ENCODE measurements at places on chromosomes 16 and 17.

DNA sequence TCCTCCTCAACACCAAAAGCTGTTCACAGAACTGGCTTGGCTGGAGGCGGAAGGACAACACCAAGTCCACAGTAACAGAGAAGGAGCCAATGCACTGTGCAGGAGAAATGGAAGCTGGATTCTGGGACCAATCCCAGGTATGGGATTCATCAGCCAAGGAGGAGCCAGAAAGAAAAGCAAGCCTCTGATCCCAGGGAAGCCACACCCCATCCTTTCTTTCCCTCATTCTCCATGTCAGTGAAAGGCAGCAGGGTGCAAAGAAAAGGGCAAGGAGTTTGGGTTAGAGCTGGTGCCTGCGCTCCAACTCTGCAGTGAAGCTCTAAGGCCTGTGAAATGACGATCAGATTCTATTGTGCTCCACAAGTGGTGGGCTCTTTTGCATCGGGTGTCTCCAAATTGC is 11.0 kb downstream of the DCAKD start:
- DNase-seq, result no peak

GRCh38 chr16:73369851-73370250 is 321.9 kb upstream of the ZFHX3 start:
- no peak for DNase-seq

DNA sequence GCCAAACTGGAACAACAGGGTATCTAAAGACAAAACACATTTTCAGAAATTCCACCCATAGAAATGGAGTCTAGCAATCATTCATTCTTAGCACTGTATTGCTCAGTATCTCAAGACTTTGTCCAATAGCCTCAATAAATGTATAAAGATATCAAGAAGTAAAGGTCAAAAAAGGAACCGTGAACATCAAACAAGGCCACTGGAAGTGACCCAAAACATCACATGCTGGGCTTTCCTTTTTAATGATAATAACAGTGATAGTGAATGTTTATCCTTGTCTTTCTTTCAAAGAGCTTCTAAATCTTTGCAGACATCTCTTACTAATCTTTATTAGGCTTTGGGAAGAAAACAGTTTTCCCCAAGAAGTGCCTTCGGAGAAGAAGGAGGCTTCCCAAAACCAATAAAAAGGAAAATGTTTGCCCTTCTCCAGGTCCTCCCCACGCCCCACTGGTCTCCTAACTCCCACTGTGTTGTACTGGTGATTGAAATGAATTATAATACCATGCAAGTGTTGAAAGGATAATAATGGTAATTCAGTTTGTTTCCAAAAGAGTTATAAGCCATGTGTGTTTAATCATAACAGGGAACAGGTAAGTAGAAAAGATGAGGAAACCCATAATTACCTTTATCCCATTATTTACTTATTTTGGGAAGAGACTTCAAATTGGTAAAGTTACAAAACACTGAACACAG is 18.6 kb downstream of the RNF43 start:
- no peak for DNase-seq

- no peak for DNase-seq
Measured at GRCh38 chr17:34248511-34249024, 6.5 kb upstream of the CCL2 start.

DNA sequence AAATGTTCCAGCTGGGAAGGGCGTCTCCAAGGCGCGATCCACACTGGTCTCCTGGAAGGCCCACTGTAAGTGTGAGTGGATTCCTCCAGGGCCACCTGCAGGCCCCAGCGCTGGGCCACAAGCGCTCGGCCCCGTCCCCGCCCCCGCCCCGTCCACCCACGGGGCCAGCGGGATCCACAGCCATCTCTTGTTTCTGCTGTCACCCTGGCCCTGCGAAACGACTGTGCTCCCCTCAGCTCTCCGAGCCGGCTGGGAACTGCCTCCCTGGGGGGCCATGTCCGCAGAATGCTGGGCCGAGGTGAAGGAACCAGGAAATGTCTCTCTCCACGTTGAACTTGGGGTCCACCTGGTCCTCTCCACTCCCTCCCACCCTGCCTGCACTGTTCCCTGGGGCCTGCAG is 1955.2 kb downstream of the TP53TG3F start:
- no peak for DNase-seq

GRCh38 chr16:69932228-69932627 is 18.9 kb upstream of the CLEC18A start:
- no peak for DNase-seq

GRCh38 chr17:81713004-81713555 is 996 bp downstream of the SLC25A10 start:
- no peak for DNase-seq

GRCh38 chr16:46739934-46740333 is 8.2 kb downstream of the MYLK3 start:
- DNase-seq, result no peak

- peak; percentile 55 for DNase-seq
Measured at GRCh38 chr17:10292057-10292937, 80.5 kb downstream of the MYH13 start.

- no peak for DNase-seq
Measured at GRCh38 chr17:2924211-2924610, 128.0 kb downstream of the RAP1GAP2 start.

- DNase-seq, result no peak
Measured at GRCh38 chr16:22235839-22236745, 30.0 kb downstream of the EEF2K start.

Data from Right ventricle myocardium superior (tissue), 1 donor.